ENCODE measurements at places on chromosomes 5 and 9.

GRCh38 chr9:95283673-95284072 is 33.8 kb downstream of the FANCC start:
- no peak for DNase-seq

- DNase-seq, result no peak
These were observed 355.8 kb upstream of the GRAMD2B start for GRCh38 chr5:126067404-126067803.

DNA sequence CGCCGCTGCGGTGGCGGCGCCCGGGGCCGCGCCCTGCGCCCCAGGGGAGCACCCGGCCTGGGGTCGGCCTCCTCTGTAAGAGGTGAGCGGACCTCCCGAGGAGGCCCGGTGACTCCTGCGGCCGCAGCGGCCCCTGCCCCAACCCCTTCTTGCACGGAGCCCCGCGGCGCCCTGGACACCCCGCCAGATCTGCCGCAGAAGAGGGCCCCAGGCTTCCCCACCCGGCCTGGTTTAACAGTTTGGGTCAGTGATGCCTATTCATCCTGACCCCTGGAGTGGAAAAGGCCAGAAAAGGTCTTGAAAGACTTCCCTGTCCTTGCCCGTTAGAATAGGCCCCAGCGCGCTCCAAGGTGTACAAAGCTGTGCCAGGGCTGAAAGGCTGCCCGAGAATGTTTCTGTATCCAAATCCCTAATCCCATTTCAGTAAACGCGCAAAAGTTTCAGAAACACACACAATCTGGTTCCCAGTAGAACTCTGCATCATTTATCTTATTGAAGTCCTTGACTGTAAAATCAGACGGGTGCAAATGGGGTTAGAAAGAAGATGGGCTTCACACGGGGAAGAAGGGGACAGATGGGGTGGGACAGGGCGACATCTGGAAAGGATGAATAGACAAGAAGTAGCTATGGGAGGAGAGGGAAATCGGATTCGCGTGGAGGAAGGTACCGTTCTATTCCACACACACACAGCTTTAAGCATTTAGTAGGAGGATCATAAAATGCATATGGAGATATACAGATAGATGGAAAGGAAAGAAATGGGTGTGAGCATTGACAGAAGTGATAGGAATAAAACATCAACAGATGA is 1.1 kb upstream of the SSBP2 start:
- no peak for DNase-seq

GRCh38 chr5:50710838-50711237 is 44.4 kb downstream of the PARP8 start:
- no peak for DNase-seq

GRCh38 chr5:180470966-180471582 is 23.1 kb upstream of the CNOT6 start:
- no peak for DNase-seq
